ENCODE measurements at places on chromosomes 11 and 22. TPM values are rescaled to one million over a fixed set of nuclear protein-coding genes. Genes with fewer than 3 reads are reported as not detected.

DNA sequence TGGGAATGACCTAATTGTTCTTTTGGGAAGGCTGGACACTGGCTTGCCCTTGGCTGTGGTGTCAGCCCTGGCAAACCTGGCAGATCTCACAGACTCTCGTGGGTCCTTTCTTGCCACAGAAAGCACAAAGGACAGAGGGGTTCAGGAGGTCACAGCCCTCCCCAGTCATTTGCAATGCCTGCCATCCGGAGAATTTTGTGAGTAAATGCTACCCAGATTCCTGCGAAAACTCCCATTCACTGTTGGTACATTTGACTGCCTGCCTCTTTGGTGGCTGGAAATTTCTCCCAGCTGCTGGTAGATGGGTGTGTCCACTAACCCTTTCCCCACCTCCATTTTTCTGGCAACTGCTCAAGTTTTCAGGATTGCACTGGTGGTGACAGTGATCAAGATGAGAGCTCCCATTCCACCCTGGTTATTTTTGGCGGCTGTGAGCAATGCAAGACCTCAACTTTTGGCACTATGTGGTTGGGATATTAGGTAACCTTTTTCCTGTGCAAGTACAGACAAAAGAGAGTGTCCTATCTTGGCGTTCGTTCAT is 155.7 kb downstream of the NAV2 start:
- DNase-seq, result no peak
- peaks cover 4% of the 10 kb centered on the region for H3K27me3 ChIP-seq
- no peaks in the 10 kb centered on the region for H3K36me3 ChIP-seq
- H3K4me3 ChIP-seq, result no peak overlapping the region
- no peak overlapping the region for H3K27ac ChIP-seq

DNA sequence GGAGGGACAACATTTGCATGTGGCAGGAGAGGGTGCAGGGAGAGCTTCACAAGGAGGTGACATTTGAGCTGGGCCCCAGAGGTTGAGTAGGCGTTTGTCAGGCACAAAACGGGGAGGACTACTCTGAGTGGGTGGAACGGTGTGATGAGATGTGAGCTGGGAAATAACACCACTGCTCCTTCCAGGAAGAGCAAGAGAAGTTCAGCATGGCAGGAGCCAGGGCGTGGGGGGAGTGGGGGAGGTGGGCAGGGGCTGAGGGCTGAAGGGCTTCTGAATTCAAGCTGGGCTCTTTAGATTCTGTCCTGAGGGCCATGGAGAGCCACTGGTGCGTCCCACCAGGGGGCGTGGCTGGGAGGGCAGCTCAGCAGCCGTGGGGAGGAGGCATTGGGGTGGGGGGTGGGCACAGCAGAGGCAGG is 54.2 kb downstream of the OTOG start:
- peak overlapping the region; percentile 42 for H3K4me3 ChIP-seq
- H3K27me3 ChIP-seq, result peaks cover 8% of the 10 kb centered on the region
- no peak for DNase-seq
- H3K4me1 ChIP-seq, result peaks cover 16% of the 10 kb centered on the region
- no peaks in the 10 kb centered on the region for H3K36me3 ChIP-seq
- H3K27ac ChIP-seq, result peak overlapping the region; percentile 67

- H3K4me3 ChIP-seq, result no peak overlapping the region
- no peak for DNase-seq
- H3K27me3 ChIP-seq, result no peaks in the 10 kb centered on the region
Observed at GRCh38 chr22:43131773-43132501, 11.3 kb downstream of the MCAT start.

SOX6 gene
- total RNA-seq, result not detected

- peaks cover 6% of the 10 kb centered on the region for H3K36me3 ChIP-seq
- peak; percentile 2 for DNase-seq
- peak overlapping the region; percentile 97 for H3K4me3 ChIP-seq
- H3K27ac ChIP-seq, result peak overlapping the region; percentile 98
- H3K27me3 ChIP-seq, result peaks cover 2% of the 10 kb centered on the region
Observed at GRCh38 chr11:130001461-130002351, 929 bp downstream of the PRDM10 start.

DNA sequence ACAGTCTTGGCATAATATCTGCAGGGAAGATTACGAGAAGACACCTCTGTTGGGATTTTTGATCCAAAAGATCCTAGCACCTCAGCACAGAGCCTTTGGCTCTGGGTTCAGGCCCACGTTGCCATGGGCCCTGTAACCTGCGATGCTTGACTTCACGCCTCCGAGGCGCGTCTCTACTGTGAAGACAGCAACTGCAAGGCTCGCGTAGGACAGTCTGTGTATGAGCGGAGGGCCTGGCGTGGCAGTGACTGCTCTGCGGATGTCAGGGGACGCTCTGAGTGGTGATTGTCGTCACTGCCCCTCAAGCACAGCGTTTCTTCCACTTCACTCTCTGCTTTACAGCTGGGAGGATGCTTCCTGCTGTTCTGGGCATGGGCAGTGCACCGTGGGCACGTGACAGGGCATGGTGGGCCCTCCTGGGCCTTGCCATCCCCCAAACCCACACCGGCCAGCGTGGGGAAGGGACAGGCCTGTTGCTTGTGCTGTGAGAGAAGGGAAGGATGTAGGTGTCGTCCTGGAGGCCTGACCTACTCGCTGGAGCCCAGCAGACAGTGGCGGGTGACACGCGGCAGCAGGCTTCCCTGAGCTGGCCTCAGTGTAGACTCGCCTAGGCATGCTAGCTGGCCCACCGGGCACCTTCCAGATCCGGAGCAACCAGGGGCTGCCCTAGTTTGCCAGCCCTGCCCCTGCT is 26.5 kb downstream of the GLB1L2 start:
- H3K4me3 ChIP-seq, result no peak overlapping the region
- H3K4me1 ChIP-seq, result peaks cover 26% of the 10 kb centered on the region
- H3K36me3 ChIP-seq, result no peaks in the 10 kb centered on the region
- peaks cover 5% of the 10 kb centered on the region for H3K27me3 ChIP-seq
- no peak for DNase-seq
